ENCODE measurements at places on chromosomes 13 and 19. TPM values are rescaled to one million over a fixed set of nuclear protein-coding genes. Genes with fewer than 3 reads are reported as not detected.

The DCT gene
- total RNA-seq: under 0.01 TPM

The FLT3LG gene
- total RNA-seq: 3.8 TPM

The ATP8A2 gene
- total RNA-seq: under 0.01 TPM

The SMIM24 gene
- 75.7 TPM for total RNA-seq

The C19orf67 gene
- total RNA-seq: not detected

The CFD gene
- 9.4 TPM for total RNA-seq

Measured in hematopoietic multipotent progenitor cell (in vitro differentiated cells).